ENCODE measurements at places on chromosomes 11 and 22.

GRCh38 chr11:28684011-28684586, 575.9 kb downstream of the METTL15 start:
- no peak for DNase-seq

DNA sequence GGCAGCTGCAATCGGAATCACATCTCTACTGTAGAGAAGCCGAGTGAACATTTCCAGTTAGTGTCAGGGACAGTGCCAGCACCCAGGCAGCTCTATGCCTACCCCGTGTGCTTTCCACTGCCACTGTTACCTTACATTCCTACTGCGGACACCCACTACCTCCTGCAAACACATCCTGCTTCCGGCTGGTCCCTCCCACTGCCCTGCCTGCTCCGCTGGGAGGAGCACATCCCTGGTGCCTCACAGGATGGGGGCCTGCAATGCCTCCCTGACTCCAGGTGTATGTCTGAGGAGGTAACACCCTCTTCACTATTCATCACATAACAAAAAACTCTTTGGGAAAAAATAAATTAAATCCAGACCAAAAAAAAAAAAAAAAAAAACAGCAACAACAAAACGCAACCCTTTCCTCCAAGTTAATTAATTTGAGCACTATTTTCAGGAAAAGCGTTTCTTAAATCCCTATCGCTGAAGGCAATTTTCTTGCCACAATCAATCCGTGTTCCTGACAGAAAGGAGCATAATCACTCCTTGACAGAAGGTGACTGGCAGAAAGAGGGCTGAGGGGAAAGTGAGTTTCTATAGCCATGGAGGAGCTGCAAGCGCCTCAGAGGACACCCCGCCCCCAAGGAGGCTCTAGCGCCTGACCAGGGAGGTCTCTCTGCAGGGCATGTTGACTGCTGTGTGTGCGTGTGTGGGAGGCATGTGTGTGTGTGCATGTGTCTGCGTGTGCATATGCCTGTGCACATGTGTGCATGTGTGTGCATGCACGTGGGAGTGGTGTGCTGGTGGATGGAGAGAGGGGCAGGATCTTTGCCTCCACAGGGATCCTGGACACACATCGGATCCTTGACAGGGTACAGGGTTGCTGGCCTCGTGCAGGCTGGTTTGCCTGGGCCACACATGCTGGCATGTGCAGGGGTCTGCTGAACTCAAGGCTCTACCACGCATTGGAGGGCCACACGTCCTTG, 134.8 kb upstream of the NTM start:
- DNase-seq, result no peak

DNA sequence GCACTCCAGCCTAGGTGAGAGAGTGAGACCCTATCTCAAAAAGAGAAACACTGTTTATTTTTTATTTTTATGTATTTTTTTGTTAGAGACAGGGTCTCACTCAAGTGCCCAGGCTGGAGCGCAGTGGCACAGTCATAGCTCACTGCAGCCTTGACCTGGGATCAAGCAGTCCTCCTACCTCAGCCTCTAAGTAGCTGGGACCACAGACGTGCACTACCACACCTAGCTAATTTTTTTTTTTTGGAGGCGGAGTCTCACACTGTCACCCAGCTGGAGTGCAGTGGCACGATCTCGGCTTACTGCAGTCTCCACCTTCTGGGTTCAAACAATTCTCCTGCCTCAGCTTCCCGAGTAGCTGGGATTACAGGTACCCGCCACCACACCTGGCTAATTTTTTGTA, 6.4 kb downstream of the RBX1 start:
- no peak for DNase-seq

- no peak for DNase-seq
Measured at GRCh38 chr11:20459865-20460264, 72.3 kb downstream of the PRMT3 start.

- DNase-seq, result no peak
Measured at GRCh38 chr11:22449441-22449840, 111.3 kb downstream of the SLC17A6 start.

- DNase-seq, result no peak
Measured at GRCh38 chr11:61059260-61059752, 43.0 kb upstream of the CD5 start.

DNA sequence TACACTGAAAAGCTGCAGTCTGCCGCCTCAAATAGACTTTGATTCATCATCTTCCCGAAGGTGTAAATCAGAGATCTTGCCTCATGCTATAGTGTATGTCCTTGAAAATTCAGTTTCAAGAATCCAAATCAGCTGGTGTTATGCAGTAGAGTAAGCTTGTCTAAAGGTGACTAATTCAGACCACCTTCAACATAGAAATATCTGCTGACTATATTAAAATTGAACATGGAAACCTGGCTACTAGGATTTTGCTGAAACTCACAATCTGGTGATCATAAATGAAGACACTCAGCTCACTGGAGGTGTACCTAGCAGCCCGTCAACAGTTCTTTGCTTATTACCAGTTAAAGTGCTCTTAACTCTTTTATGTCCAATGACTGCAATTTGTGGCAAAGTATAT, 266.6 kb downstream of the CADM1 start:
- no peak for DNase-seq

DNA sequence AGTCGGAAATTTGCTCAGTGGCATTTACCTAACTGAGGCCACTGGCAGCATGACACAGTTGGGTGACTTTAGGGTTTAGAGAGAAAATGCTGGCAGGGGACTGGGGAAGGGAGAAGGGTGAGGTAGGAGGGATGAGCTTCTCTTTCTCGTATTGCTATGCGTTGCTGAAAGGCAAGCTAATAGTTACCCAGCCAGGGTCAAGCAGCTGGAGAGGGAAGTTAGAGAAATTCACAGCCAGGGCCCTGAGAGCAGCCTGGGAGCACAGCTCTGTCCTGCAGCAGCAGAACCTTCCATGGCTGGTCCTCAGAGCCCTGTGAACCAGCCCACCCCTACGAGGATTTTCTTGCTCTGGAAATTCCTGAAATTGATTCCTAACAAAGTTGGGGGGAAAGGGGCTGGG, 679.6 kb downstream of the NTM start:
- no peak for DNase-seq

GRCh38 chr11:70358753-70359152, 39.6 kb upstream of the CTTN start:
- no peak for DNase-seq

GRCh38 chr11:12052676-12053605, 44.5 kb upstream of the DKK3 start:
- no peak for DNase-seq

GRCh38 chr11:130634961-130635473, 186.6 kb downstream of the ADAMTS15 start:
- peak; percentile 51 for DNase-seq

DNA sequence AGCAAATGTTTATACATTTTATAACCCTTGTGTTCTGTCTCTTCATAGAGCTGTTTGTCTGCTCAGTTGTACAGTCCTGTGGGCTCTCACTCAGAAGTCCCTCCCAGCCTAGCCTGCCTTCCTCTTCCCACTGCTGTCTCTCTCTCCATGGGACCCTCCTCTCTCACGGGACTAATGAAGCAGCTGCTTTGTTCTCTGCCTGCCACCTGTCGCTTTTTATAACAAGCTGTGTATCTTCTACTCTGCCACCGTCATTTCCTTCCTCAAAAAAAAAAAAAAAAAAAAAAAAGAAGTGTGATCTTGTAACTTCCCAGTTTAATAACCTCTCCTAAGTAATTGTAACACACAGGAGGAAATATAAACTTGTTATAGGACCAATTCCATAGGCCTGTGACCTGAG, 92.2 kb upstream of the ALKBH3 start:
- no peak for DNase-seq

DNA sequence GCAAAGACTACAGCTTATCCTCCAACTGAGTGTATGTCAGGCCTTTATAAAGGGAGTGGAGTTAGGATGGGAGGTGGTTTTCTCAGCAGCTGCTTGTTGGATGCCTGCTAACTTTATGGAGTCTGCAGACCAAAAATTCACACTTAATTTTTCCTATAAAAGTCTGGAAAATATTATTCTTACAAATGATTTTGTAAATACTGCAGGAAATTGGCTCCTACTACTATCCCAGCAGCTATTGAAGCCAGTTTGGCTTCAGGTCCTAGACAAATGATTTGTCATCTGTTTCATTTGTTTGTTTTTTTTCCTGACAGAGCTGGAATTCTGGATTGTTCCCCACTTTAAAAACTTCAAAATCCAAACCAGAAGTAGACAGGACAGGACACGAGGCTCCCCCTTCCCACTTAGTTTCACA, 292.5 kb downstream of the TMEM135 start:
- no peak for DNase-seq

- no peak for DNase-seq
Measured at GRCh38 chr22:28064920-28065319, 145.9 kb upstream of the PITPNB start.

DNA sequence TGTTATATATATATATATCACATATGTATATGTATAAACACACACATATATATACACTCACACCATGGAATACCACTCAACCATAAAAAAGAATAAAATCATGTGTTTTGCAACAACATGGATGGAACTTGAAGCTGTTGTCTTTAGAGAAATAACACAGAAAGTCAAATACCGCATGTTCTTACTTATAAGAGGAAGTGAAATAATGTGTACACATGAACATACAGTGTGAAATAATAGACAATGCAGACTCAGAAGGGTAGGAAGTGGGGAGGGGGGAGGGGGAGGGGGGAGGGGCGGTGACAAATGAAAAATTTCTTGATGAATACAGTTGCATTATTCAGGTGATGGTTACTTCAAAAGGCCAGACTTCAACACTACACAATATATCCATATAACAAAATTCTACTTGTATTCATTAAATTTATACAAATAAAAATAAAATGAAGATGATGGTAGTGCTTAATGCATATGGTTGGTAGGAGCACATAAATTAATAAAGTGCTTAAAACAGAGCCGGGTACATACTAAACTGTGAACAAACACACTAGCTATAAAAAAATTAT, 5.8 kb upstream of the OR5B2 start:
- DNase-seq, result no peak

DNA sequence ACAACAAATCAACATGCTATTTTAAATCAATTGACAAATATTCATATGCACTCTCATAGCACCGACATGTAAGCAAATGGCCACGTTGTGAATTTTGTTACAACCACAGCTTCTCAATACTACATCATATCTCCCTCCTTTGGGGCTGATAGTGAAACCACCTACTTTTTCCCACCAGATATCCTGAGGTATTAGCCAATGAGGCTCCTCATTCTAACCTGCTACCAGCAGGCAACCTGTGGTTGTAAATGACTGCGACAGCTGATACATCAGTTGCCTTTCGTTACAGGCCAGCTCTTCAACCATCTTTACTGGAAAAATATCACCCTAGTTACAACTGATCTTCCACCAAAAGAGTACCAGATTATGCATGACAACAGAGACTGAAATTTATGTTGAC, 3.7 kb upstream of the XKR3 start:
- DNase-seq, result no peak

DNA sequence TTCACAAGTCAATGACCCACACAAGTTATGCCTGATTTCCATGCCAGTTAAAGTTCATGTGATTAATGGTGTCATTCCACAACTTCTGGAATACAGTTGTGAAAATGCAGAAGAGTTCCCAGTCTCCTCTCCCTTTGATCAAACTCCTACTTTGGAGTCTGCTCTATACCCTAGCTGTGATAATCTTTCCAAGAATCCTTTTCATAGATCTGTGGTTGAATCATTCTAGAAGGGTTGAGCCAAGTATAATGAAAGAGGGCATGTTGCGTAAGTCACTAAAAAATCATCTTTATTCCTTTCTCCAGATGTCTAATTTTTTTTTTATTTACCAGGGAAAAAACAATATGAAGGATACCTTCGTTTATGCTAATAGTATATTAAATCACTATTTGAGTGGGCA, 89.7 kb upstream of the CARD18 start:
- no peak for DNase-seq

- no peak for DNase-seq
Measured at GRCh38 chr22:22440188-22440587, 68.4 kb downstream of the ZNF280B start.

DNA sequence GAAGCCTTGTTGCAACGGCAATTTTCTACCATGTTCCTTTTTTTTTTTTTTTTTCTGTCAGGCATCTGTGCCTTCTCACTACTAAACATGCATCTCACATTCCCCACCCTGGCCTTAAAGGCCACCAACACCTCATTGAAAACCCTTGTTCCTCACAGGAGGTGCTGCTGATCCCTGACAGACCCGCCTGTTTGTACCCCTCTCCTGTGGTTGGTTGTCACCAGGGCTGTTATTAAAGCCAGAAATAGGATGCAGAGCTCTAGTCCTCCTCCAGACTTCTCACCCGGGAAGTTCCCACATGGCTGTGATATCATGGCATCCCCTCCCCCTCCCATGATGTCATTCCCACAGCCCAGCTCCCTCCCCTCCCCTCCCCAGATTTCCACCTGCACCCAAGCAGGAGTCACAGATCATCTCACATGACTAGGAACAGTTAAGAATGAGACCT, 302.8 kb upstream of the NCAM1 start:
- DNase-seq, result no peak

- no peak for DNase-seq
Measured at GRCh38 chr11:3177931-3178330, 12.8 kb upstream of the OSBPL5 start.

DNA sequence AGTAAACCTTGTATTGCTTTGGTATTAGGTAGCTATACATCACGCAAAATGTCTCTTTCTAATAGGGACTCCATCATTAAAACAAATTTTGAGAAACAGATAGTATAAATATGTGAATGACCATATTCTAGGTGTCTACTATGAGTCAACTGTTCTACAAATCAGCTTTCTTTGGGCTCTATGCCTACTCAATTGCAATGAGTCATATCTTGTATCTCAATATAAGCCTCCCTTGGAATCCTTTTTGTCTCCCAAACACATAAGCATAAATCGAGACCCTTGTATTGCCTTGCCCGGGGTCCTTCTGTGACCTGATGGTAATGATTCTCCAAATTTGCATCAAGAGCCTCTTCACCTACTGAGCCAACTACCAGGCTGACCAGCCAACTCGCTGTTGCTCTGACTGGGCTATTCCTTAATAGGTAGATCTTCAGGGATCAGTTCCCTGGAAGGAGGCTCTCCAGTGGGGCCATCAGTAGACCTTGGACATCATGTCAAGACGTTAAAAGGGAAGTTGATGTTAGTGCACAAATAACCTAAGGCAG, 22.2 kb downstream of the BLID start:
- no peak for DNase-seq

GRCh38 chr22:50723991-50724390, 14.0 kb upstream of the ACR start:
- DNase-seq, result no peak

- no peak for DNase-seq
Measured at GRCh38 chr11:66950112-66950535, 8.1 kb downstream of the PC start.

DNA sequence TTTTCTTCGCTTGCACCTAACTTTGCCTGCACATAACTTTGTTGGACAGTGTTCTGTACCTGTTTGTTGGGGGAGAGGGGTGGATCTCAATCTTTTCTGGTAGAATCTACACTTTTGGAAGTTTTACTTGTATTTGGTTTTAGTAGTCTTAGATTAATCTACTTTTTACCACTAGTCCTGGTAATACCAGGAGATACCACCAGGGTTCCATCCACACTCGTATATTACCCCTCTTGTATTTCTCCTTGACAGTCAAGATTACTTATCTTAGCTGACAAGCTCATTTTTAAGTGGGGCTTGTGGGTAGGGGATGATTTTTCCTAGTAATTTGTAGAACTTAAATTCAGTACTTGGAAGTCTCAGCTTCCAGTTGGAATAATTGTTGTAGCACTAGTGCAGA, 37.3 kb upstream of the TECTA start:
- no peak for DNase-seq
